ENCODE measurements at places on chromosomes 3 and 15. TPM values are rescaled to one million over a fixed set of nuclear protein-coding genes. Genes with fewer than 3 reads are reported as not detected.

DNA sequence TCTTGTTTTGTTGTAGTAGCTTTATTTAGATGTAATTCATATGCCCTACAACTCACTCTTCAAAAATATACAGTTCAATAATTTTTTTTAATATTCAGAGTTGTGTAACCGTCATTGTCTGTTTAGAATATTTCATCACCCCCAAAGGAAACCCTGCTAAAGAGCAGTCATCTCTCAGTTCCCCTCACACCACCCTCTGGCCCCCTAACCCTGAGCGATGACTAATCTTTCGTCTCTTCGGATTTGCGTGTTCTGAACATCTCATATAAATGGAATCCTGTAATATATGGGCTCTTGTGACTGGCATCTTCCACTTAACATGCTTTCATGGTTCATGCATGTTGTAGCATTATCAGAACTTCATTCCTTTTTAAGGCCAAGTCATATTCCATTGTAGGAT, 183.8 kb downstream of the ATG7 start:
- no peak for DNase-seq

DNA sequence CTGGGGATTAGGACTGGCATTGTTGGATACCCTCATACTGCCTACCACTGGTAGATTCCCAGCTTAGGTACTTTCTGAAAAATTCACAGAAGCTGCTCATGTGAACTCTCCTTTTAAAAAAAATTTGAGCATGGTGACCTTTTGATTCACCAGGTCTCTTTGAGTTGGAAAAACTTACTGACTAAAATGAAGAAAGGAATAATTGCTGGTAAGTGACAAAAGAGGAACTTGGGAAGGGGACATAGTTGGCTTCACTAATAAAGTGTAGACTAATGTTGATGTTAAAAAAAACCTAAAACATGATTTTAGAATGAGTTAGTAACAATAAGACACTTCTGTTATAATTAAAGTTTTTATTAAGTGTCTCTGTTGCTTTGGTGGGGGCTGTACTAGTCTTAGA, 8.6 kb downstream of the VPS8 start:
- DNase-seq = no peak

GRCh38 chr3:167437428-167438139, 36.3 kb downstream of the SERPINI2 start:
- DNase-seq = no peak

DNA sequence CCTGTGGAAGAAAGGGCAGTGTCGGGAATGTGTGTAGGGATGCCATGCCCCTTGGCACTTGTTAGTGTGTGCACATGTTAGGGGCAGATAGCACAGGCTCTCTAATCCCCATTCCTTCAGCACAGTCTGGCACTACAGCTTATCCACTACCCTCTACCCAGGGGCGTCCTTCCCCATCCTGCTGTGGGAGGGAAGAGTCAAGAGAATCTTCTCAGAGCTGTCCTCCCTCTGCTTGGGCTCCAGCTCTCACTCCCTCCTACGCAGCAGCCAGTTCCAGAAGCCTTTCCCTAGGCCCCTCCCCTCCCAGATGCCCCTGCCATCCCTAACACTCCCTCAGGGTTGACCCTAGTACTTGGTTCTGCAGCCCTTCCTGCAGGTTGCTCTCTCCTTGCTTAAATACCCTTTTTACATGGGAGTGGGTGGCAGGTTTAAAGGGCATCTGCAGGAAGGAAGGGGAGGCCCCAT, 815 bp upstream of the GRM2 start:
- DNase-seq = no peak

DNA sequence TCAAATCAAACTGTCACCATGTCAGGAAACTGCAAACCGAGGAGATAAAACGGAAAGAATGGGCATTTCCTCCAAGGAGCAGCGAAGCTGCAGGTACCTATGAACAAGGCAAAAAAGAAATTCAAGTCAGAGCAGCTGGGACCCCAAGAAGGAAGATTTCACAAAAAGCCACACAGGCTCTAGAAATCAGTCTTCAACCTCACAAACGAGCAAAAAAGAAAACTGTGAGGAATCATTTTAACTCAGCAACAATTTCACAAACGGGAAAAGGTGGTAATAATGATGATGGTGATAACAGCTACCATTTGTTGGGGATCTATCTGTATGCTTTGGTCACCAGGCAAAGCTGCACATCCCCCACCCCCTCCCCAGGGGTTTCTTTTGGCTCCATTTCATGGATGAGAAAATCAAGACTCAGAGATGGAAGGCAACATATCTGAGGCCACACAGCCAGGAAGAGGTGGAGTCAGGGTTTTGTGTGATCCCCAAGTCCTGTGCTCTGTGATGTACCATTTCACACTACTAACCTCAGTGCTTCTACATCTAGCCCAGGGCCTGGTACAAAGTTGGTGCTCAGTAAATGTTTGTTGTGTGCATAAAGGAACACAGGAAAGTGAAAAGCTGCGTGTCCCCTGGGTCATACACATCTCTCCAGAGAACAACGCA, 109.9 kb downstream of the IQSEC1 start:
- DNase-seq = no peak

GRCh38 chr3:21621181-21621651, 129.8 kb downstream of the ZNF385D start:
- DNase-seq = no peak

GRCh38 chr15:99403597-99403996, 152.3 kb downstream of the LRRC28 start:
- no peak for DNase-seq

EOMES gene
- total RNA-seq = 0.67 TPM

LMCD1 gene
- 0.56 TPM for total RNA-seq
